ENCODE measurements at places on chromosomes 3 and 15. TPM values are rescaled to one million over a fixed set of nuclear protein-coding genes. Genes with fewer than 3 reads are reported as not detected.

ZDHHC23 gene
- 2.9 TPM for polyA plus RNA-seq

GOLGA8B gene
- polyA plus RNA-seq: 78.9 TPM

ANKUB1 gene
- polyA plus RNA-seq: not detected

GHSR gene
- polyA plus RNA-seq: not detected

SCAANT1 gene
- not detected for polyA plus RNA-seq

ULK3 gene
- 17.4 TPM for polyA plus RNA-seq

GABRB3 gene
- 2.3 TPM for polyA plus RNA-seq

TNFAIP8L3 gene
- polyA plus RNA-seq: 11.6 TPM

Measured in ovary (tissue), 10 donors.